ENCODE measurements at places on chromosomes 6 and 20.

GRCh38 chr6:150632785-150633485 lies 33.2 kb downstream of the PLEKHG1 start:
- DNase-seq: no peak

DNA sequence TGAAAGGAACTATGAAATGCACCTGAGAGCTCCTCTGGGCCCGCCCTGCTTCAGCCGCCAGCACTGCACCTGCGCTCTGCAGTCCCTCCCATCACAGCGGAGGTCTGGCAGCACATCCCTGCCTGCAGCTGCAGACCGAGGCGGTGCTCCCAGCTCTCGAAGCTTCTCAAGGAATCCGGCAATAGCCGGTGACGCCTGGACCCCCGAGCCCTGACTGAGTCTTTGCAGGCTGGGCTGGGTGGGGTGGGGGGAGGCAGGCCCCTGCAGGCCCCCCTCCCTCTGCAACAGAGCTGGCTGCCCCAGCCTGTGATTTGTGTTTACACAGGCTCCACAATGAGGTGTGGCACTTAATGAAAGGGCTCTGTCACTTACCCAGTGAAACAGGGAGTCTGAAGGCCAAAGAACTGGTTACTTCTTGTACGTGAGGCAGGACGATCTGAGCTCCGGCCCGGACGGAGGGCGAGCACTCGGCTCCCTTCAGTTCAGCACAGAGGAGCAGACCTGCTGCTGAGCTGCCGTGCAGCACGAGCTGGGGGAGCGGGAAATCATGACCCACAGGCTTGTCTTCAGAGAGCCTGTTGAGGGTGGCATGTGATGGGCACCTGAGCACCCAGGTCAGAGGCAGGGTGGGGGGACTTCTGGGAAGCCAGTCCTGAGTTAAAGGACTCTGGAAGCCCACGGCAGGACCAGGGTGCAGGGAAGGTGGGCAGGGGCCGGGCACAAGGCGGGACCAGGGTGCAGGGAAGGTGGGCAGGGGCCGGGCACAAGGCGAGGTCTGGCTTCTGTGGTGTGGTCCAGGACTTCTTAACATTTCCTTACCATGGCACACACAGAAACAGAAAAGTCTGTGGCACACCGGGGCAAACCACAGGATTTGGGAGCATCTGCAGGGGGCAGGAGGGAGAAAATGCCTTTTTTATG lies 192.3 kb upstream of the THBS2 start:
- no peak for DNase-seq

- DNase-seq: no peak
Observed at GRCh38 chr6:160455081-160455480, 106.9 kb downstream of the SLC22A3 start.

DNA sequence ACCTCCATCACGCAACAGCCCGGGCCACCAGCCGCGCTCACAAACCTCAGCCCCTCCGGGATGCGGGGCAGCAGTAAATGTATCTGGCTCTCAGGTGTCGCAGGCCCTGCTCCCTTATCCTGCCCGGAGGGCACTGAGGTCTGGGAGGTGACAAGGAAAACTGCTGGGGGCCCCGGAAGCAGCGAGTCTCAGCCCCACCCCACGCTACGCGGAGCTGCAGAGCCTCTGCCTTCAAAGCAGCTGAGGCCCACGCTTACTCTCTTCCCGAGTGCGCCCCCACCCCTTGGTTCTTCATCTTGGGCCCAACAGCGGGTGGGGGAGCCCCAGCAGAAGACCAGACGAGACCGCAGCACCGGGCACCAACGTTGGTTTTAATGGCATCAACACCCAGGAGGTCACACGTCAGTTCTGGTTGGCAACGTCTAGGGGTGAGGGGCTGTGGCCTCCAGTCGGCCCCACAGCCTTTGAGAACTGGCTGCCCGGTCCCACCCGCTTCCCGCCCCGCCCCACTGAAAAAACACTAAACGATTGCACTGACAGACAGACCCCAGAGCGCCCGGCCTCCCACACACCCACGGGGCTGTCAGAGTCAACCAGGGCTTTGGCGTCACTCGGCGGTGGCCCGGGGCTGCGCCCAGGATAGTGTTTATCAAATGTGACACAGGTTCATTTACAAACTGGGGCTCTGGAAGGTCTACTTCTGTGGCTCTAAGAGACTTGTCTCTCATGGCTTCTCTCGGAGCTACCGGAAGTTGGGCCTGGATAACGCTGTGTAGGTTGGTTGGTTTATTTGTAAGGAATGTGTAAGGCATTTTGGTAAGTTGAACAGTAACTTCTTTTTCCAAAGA lies 43.7 kb downstream of the DSTN start:
- no peak for DNase-seq

DNA sequence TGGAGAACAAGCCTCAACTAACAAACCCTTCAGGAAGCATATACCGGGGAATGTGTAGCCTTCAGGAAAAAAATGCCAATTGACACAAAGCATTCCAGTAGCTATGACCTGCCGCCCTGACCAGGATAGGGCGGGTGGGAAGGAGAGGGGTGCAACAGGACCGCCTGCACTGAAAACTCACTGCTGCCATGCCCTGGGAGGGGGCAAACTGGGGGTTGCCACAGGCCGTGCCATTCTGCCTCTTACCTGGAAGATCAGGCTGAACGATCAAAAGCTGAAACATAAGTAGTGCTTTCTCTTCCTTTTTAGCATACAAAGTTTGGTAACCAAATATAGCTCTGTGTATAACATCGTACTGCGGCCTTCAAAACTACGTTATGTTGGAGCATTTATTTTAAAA lies 21.7 kb downstream of the NR2E1 start:
- DNase-seq: no peak

GRCh38 chr6:26270486-26270861 lies 94.5 kb upstream of the BTN3A2 start:
- DNase-seq: no peak

DNA sequence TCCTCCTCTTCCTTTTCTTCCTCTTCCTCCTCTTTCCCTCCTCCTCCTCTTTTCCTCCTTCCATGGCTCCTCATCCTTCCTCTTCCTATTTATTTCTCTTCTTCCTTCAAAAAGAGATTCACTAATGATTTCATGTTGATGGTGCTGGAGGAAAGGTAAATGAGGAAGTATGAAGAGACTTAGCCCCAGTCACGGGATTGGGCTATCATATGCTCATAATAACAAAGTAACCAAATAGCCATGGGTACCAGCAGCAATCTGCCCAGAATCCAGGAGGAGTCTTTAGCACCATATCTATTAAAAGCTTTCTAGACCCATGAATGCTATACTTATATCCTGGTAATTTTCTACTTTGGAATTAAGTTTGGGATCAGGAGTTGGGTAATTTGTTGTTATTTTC lies 910.9 kb upstream of the MAP3K7 start:
- DNase-seq: no peak

- DNase-seq: no peak
Observed at GRCh38 chr6:156880913-156881312, 103.7 kb downstream of the ARID1B start.

DNA sequence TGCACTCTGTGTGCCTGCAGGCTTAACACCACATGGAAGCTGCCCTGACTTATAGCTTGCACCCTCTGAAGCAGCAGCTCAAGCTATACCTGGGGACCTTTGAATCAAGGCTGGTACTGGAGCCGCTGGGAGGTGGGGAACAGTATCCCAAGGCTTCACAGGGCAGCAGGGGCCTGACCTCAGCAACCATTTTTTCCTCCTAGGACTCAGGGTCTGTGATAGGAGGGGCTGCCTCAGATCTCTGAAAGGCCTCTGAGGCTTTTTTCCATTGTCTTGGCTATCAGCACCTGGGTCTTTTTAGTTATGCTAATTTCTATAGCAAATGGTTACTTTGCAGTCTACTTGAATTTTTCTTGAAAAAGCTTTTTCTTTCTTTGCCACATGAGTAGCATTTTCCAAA lies 80.2 kb upstream of the OPRM1 start:
- DNase-seq: no peak

DNA sequence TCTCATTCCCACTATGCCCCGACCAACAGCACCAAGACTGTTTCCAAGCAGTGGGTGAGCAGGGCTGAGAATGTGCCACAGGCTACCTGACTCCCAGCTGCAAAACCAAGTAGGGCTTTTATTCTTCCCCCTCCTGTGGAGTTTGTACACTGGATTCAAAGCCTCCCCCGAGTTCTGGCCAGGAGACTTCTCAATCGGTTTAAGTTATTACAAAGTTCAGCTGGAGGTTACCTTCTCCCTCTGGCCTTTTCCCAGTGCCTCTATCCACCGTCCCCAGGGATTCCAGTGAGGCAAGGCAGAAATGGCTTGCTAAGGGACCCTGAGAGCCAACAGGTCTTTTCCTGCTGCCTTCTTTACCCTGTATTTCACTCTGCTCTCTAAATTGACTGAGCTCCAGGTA lies 217.0 kb downstream of the ADGRG6 start:
- DNase-seq: no peak

DNA sequence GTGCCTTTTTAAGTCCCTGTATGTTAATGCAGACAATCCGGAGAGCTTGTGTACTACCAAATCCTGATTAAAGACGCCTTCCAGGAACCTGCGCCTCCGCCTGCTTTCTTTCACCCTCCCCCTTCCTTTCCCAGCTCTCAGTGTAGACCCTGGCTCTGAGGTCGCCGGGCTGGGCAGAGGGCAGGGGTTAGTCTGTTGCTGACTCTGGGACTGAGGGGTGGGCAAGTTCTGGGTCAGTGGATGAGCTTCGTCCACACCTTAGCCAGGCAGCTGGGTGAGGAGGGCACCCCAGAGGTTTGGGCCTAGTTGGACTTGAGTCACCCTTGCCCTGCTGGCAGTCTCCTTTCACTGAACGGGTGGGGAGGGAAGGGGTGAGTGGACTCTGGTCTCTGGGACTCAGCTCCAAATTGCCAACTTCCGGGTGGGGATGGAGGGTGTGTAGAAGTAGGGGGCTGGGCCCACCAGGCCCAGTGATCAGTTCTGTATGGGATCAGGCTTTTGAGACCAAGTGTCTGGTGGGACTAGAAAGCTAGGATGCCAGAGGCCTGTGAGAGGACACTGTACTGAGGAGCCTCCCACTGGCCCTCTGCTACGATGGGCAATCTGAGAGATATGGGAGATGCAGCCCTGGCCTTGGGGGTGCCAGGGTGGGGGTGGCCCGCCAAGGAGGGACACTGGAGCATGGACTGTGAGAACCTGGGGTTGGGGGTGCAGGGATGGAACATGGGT lies 21.3 kb upstream of the SLC22A7 start:
- no peak for DNase-seq

All from foreskin keratinocyte (primary cell).